ENCODE measurements at places on chromosomes 2 and 18. TPM values are rescaled to one million over a fixed set of nuclear protein-coding genes. Genes with fewer than 3 reads are reported as not detected.

Gene PFN4
- not detected for total RNA-seq

Gene SCG2
- not detected for total RNA-seq

Gene BCL2
- total RNA-seq = 2.7 TPM

Gene RAB1A
- 68.8 TPM for total RNA-seq

Gene ABCG8
- total RNA-seq = not detected

Gene C2orf66
- total RNA-seq = 0.56 TPM

Gene DSEL
- 1.4 TPM for total RNA-seq

Gene CAPN10
- total RNA-seq = 18.1 TPM

Gene SCYGR4
- total RNA-seq = not detected

Gene C2orf80
- total RNA-seq = not detected

Gene SFTPB
- total RNA-seq = 0.46 TPM

Gene SP5
- total RNA-seq = not detected

All from airway epithelial cell (primary cell).